ENCODE measurements at places on chromosomes 4 and X. TPM values are rescaled to one million over a fixed set of nuclear protein-coding genes. Genes with fewer than 3 reads are reported as not detected.

Gene RENBP
- 0.43 TPM for polyA plus RNA-seq

Gene AIFM1
- polyA plus RNA-seq, result 23.2 TPM

Gene TCEAL6
- polyA plus RNA-seq, result not detected

Gene DMD
- polyA plus RNA-seq, result 12.5 TPM

Gene HTR2C
- polyA plus RNA-seq, result not detected

Gene CORIN
- 19.3 TPM for polyA plus RNA-seq

Gene ARAP2
- not detected for polyA plus RNA-seq

Gene POU4F2
- polyA plus RNA-seq, result not detected

Gene AMBN
- not detected for polyA plus RNA-seq

Gene BEX2
- 1.2 TPM for polyA plus RNA-seq

Gene ENAM
- 0.01 TPM for polyA plus RNA-seq

Gene PPEF2
- not detected for polyA plus RNA-seq

Gene MAML3
- 1.9 TPM for polyA plus RNA-seq

Gene EPGN
- 0.13 TPM for polyA plus RNA-seq

Gene CTAG2
- polyA plus RNA-seq, result not detected

Gene SSX2
- not detected for polyA plus RNA-seq

Gene LRIT3
- 0.04 TPM for polyA plus RNA-seq

Gene UGT2B7
- polyA plus RNA-seq, result not detected

Gene CT45A10
- polyA plus RNA-seq, result not detected

Gene TCEAL7
- 10.2 TPM for polyA plus RNA-seq

Gene CT45A2
- polyA plus RNA-seq, result not detected

Gene PNCK
- polyA plus RNA-seq, result 0.28 TPM

Gene NHSL2
- polyA plus RNA-seq, result 7.9 TPM

Gene NOCT
- 4.4 TPM for polyA plus RNA-seq

Gene CCKAR
- 0.17 TPM for polyA plus RNA-seq

Gene TRO
- polyA plus RNA-seq, result 9.9 TPM

Gene KDM6A
- polyA plus RNA-seq, result 5.4 TPM

Gene DCX
- polyA plus RNA-seq, result not detected

Gene ADAM29
- polyA plus RNA-seq, result not detected

Gene NPY1R
- not detected for polyA plus RNA-seq

Gene RASL11B
- polyA plus RNA-seq, result 0.22 TPM

Gene PAK3
- polyA plus RNA-seq, result 0.16 TPM

Gene AVPR2
- not detected for polyA plus RNA-seq

Gene GLOD5
- polyA plus RNA-seq, result not detected

Gene MAOA
- 0.36 TPM for polyA plus RNA-seq

Gene FAM114A1
- 184 TPM for polyA plus RNA-seq

Gene MTNR1A
- polyA plus RNA-seq, result not detected

Gene FHDC1
- 0.22 TPM for polyA plus RNA-seq

Gene PCDH7
- polyA plus RNA-seq, result 15.3 TPM

All from BJ (cell line).